Liver (tissue), 10 donors: ENCODE measurements at places on chromosomes 16 and 17.

- peak; percentile 79 for DNase-seq
These were observed 522 bp upstream of the VEZF1 start for GRCh38 chr17:57988301-57989250.

- no peak for DNase-seq
These were observed 444 bp downstream of the HELZ start for GRCh38 chr17:67244431-67245072.

- DNase-seq: no peak
These were observed 2.4 kb downstream of the SPSB3 start for GRCh38 chr16:1779741-1780676.

- DNase-seq: no peak
These were observed 23.3 kb downstream of the IQCK start for GRCh38 chr16:19741354-19741753.

- DNase-seq: no peak
These were observed 17.8 kb downstream of the CDH16 start for GRCh38 chr16:66900721-66901441.

DNA sequence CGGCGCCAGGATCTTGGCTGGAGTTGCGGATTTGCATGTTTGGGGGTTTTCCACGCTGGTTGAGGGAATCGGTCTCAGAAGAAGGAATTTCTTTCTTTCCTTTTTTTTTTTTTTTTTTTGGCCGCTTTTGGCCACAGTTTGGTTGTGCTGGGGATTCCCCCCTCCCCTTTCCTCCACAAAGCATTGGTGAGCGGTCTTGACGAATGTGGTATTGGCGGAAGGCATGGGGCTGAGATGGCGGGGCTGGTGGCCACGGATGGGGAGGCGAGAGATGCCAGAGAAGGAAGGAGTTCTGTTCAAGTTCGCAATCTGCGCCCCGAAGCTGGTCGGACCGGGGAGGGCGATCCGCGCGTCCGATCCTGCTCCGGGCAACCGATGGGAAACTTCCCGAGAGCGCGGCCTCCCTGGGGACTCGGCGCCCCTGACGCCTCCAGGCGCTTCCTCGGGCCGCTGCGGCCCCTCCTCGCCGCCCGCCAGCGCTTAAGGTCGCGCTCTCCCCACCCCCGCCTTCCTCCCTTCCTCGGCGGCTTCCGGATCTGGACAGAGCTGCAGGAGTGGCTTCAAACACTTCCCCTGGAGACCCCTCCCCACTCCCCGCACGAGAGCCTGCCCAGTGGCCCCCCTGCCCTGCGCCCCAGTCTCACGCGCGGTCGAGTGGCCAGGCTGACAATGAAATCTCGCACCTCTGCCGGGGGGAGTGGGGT, 43.2 kb downstream of the RAI1 start:
- no peak for DNase-seq

DNA sequence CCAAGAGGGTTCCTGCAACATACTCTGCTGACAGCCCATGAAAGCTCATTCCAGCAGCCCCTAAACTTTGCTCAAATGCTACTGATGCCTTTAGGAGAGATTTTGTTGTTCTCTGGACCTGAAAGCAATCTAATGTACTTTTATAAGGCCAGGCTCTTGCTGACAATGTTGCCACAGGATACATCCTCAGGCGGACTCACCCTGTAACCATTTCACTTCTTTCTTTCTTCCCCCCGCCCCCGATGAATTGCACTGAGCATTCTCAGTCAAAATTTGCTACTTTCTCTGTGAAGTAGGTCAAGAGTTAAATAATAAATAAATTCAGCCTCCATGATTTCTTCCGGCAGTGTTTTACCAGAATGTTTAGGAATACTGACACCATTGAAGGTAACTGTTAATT, 1.5 kb downstream of the GAS7 start:
- DNase-seq: no peak

- no peak for DNase-seq
These were observed 9.9 kb upstream of the ALKBH5 start for GRCh38 chr17:18173740-18174139.

DNA sequence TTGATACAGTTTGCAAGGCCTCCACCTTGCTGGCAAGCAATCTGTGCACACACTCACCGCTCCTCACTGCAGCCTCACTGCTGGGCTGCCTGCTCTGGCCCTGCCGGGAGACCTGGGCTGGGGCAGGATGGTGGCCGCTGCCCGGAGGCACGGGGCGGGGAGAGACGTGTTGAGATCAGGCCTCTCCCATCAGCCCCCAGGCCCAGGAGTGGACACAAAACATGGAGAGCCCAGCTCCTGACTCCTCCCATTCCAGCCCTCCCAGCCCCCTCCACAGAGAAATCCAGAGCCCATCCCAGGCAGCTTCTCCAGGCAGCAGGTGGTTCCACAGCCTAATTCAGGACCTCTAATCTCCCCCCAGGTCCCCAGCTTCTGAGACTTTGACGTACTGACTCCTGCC, 23.1 kb upstream of the RPL38 start:
- DNase-seq: no peak

DNA sequence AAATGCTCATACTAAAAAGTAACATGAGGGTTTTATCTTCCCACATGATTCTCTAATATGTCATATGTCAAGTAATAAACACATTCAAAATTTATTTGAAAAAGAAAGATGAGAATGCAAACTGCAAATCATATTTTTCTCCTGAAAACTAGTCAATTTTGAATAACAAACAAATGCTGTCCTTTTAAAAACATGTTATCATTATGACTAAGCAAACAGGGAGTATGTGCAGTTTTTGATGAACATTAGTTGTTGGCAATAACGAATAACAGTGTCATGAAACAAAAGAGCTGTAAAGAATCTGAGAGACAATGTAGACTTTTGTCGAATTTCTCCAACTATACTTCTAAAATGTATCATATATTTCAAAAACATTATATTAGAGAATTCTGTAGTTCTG, 34.8 kb downstream of the RPGRIP1L start:
- DNase-seq: no peak

DNA sequence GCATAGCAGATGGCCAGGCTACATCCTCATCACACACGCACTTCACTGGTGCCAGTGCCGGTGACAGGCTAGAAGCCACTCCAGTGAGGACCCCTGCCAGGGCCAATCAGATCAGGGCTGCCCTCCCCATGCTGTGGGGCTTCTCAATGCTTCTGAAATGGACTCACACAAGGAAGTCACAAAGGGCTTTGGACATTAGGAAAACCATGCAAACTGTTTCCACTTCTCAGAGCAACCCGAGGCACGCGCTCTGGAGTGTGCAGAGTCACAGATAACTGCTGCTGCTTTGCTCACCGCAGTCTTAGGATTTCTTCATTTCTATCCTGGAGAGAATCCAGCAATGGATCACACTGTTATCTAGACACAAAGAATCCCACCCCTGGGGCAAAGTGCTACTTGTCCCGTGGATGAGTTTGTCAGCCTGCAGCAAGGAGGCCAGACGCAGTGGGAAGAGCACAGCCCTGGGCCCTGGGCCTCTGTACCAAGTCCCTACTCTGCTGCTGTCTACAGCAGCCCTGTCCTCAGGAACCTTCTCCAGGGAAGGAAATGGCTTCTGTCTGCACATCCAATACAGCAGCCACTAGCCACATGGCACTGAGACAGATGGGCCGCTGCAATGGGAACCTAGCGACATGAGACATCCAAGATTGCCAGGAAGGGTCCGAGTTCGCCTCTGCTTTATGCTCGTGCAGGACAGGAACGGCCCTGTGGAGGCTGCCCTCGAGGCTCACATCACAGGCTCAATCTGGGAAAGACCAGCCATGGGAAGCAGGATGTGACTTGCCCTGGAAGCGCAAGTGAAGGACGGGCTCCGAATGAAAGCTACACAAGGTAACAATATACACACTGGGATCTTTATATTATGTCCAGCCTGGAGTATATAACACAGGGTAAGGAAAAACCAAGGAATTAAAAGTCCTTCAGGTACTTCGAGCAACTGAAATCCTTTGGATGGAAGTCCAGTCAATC, 169.3 kb downstream of the ZFHX3 start:
- no peak for DNase-seq

DNA sequence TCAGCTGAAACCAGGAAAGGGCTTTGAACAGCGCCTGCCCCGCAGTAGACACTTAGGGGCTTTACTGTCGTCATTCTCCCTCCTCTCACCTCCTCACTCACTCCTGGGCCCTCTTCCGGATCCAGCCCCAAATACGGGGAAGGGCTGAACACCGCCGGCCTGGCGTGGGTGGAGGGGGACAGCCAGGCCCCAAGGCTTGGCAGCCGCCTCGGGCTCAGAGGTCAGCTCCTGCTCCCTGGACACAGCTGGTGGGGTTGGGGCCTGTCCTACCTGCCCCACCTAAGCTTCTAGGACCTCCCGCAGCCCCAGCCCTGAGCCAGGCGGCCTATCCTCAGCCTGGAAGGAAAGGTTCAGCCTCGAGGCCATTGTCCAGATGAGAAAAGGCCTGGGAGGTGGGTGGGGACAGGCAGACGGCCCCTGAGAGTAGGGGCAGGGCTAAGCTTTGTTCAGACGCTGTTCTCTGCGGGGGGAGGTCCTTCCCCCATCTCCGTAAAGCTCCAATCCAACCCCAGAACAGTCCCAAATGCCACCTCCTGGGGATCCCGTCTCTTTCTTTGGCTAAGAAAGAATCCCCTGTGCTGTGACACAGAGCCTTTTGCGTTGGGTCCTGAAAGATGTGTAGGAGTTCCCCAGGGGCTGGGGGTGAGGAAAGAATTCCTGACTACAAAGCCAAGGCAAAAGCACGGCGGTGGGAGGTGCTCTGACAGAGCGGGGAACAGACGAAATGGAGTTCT, 881 bp upstream of the LLGL1 start:
- DNase-seq: peak; percentile 54

DNA sequence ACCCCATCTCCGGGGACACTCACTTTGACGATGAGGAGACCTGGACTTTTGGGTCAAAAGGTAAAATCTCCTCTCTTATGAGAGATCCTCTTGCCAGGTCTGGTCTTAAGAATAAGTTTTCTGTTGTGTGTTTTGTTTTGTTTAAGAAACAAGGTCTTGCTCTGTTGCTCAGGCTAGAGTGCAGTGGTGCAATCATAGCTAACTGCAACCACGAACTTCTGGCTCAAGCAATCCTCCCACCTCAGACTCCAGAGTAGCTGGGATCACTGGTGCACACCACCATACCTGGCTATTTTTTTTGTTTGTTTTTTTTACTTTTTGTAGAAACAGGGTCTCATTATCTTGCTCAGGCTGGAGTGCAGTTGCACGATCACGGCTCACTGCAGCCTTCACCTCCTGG, 4.1 kb downstream of the MMP25 start:
- no peak for DNase-seq

GRCh38 chr16:86002178-86002900, 103.4 kb downstream of the IRF8 start:
- DNase-seq: no peak

DNA sequence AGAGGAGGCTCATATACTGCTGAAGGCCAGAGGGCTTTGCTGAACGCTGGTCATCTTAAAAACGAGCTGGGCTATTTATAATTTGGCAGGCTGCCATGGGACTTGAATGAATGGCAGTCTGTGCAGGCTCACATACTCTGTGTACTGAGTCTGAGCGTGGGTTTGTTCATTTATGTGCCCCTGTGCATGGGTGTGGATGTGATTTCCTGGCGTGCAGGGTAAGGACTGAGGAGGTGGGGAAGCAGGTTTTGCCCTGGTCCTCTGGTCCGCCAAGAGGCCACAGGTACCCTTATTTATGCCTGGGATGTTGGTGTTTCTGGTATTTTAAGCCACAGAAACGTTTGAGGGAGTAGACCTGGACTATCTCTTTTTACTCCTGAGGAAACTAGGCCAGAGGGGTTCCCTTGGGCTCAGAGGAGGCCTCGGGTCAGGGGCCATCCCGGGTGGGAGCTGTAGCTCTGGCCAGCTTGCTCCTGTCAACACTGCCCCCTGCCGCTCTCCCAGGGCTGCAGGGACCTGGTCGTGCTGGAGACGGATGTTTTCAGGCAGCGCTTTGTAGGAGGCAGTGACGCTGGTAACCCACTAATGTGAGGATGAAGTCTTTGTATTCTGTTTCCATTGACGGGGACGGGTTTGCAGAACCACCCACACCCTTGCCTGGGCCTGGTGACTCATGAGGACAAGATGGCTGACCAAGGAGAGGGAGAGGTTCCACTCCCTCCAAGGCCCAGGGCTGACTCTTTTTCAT, 184.4 kb downstream of the MSI2 start:
- peak; percentile 60 for DNase-seq

GRCh38 chr16:56946767-56947603, 14.8 kb upstream of the CETP start:
- no peak for DNase-seq

DNA sequence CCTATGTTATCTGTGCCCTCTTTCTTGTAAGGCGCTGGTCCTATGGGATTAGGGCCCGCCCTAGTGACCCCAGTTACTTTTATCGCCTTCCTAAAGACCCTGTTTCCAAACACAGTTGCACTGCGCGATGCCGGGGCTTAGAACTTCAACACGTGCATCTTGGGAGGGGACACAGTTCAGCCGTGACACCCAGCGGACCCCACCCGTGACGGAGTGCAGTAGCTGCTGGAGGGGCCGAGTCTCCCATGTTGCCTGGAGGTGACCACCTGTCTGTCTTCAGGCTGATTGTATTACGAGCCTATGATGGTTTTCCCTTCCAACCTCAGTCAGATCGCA, 9.4 kb downstream of the BAIAP2 start:
- DNase-seq: no peak

GRCh38 chr16:89615596-89616090, 2.2 kb downstream of the DPEP1 start:
- DNase-seq: peak; percentile 48

- DNase-seq: no peak
These were observed 1.1 kb upstream of the CYLD start for GRCh38 chr16:50740736-50741135.

DNA sequence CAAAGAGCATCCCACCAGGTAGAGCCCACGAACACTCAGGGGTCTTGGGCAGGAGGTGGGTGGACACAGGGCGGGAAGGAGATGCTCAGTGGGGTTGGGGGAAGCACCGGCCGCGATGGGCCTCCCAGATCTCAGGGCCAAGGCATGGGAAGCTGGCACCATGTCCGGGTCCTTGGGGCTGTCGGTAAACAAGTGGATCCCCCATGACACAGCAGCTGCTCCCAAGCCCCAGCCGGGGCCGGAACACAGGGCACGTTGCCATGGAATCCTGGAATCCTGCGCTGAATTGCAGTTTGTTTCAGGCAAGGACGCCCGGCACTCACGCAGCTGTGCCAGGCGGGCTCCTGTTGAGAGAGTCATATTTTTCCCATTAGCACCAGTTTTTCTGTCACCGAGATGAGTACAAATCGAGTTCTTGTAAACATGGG, 23.0 kb upstream of the CHMP6 start:
- no peak for DNase-seq

DNA sequence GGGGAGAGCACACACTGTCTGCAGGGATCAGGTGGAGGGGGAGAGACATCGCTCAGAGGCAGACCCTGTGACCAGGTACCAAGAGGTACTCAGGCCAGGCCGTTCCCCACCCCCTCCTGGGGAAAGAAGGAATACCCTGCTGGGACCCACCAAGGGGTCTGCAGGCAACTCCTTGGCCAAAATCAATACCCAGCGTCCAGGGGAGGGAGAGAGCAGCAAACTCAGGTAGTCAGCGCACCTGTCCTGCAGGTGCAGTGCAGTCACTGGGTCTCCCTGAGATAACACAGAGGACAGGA, 57.5 kb upstream of the DOC2B start:
- no peak for DNase-seq

GRCh38 chr17:78380370-78380769, 1.9 kb downstream of the PGS1 start:
- DNase-seq: no peak
